Ecto neural progenitor cell (in vitro differentiated cells): ENCODE measurements at places on chromosomes 4 and X.

DNA sequence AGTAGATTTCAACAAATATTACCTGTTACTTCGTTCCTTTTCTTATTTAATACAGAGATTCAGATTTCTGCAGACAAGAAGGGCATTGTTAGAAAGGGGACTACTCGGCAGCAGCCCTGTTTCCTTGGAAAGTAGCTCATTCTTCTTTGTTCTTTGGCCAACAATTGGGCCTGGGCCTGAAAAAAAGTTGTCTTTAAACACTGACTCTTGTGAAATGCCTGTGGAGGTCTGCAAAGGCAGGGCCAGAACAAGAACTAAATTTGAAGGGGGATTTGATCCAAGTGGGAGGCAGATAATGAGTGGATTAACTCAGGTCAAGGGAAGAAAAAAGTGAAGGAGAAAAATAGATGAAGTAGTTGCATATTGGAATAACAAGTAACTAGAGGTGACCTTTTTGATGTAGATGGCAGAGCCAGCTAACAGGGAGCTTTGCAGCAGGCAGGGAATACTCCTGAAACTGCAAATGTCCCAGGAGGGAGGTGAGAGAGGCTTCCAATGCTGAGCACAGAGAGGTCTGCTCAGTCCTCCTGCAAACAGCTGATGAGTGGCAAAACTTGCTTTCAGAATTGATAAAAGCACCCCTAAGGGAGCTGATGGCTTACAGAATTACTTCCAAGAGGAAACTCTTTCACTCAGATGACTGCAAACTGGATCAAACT is 393.2 kb upstream of the HS3ST1 start:
- DNase-seq = no peak

- DNase-seq = no peak
These were observed 13.9 kb upstream of the CDS1 start for GRCh38 chr4:84569009-84569408.

DNA sequence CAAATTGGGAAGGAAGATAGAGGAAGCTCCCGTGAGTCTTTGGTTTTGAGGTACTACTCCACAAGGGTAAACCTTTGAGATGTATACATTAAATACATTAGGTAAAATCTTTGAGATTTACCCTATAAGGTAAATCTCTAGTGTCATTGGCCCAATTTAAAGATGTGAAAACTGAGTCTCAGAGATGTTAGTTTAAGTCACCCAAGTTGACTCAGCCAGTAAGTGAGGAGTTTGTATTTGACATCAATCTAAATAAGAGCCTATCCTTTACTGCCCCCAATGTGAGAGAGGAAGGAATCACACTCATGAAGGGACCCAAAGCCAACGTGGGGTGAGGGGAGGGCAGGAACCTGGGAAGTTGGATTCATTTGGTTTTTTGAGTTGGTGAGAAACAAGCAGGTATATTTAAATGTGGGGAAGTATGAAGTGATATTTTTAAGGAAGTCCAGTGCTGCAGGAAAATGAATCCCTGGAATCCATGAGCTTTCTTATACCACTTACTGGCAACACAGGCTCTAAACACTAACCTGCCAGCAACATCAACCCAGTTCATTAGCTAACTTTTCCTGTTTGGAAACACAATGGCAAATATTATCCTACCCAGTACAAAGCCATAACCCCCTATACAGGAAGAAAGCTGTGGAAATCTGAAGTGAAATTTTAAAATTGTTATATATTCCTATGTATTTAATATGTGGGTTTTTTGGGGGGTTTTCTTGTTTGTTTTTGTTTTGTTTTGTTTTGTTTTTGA is 55.3 kb downstream of the PALLD start:
- DNase-seq = no peak

DNA sequence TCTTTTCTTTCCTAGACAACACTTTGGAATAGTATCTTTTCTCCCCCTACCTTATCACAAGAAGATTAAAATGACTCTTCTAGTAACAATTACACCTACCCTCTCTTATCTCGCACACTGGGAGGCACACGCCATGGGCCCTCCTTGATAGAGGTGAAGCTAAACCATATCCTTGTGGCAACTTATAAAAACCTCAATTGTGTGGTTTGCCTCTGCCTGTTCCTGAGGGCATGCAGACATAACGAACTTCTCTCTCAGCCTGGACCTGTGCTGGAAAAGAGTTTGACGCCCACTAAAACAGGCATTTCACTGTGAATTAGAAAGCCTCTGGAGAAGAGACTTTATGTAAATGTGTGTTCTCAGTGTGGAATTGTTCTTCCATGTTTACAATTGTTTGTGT is 141.2 kb downstream of the NDST3 start:
- no peak for DNase-seq

DNA sequence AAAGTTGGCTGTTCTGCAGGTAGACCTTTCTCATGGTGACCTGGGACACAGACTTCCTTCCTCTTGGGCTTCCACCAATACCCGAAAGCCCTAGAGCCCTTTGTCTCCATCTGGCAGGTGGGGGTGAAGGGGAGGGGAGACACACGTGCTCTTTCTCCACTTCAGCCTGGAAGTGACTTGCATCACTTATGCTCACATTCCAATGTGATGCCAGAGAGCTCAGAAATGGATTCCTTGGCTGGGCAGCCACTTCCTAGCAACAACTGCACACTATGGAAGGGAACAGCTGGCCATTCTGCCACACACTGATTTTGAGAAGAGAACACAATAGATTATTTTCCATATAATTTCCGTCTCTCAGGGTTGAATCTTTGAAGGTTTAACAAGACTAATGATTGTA is 36.3 kb downstream of the C4orf51 start:
- DNase-seq = no peak

DNA sequence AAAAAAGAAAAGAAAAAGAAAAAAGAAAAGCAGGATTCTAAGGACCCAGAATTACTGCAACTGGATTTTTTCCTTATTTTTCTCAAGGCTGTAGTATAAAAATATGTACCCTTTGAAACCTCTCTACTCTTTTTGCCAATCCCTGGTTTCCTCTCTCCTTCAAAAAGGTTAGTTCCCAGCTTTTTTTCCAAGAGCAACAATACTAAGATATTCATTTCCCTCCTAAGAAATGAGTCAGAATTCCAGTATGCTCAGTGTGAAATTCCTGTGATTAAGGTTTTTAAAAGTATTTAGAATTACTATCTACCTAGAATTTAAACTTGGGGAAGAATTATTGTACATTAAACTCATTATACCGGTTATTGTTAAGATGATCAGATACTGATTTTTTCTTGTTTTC is 22.0 kb downstream of the SMIM14 start:
- DNase-seq = no peak

DNA sequence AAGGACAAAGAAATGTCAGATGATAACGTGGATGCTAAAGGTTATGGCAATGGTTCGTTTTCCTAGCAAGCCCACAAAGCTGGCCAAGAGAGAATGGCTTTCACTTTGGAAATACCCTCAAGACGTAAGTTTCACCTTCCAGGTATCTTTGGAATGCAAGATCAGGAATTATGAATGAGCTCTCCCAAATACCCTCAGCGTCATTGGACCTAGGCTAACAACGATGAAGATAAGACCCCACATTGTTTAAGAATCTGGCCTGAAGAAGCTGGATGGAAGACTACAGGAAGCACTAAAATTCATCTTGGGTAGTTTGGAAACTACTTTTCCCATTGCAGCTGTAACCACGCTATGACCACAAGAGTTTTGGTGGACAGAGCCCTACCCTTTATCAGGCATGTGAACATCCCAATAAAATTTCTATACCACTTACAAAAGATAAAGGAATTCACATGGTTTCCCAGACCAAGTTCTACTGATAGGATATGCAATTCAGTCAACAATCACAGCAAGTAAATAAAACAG is 111.9 kb downstream of the KDR start:
- DNase-seq = no peak

DNA sequence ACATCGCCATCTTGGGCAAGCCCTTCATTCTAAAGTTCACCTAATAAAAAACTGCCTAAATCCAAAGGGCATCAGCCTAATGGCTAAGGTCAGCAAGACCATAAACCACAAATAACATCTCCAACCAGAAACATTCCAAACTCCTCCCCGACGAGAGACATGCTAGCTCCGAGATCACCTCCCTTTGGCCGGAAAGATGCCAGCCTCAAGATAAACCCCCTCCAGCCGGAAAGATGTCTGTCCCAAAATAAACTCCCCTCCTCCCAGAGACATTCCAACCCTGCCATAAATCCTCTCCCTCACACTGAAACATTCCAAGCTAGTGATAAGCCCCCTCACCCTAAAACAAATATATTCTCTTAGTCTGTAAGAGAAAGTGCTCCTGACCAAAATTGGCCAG is 13.3 kb upstream of the DYNLT3 start:
- no peak for DNase-seq

- DNase-seq = no peak
These were observed 122.4 kb downstream of the KIT start for GRCh38 chr4:54780149-54780495.

DNA sequence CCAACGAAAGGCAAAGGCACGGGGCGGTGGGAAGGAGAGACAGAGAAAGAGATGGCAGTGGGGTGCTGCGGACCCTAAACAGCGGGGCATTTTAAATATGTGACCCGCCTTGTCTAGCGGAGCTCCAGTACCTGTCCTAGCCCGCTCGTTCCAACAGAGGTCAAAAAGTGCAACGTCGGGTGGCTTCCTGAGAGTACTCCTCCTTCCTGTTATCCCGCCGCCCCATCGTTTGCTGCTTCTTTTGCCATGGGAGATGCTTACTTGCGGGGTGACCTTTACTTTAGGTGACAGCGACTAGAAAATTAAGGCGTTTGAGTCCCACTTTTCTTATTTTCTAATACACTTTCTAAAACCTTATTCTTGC is 735 bp downstream of the NRK start:
- DNase-seq = no peak

- no peak for DNase-seq
These were observed 528.6 kb downstream of the ANKRD50 start for GRCh38 chr4:124183926-124184325.

GRCh38 chrX:66731398-66731797 is 92.5 kb upstream of the EDA2R start:
- DNase-seq = no peak
